Stimulated activated CD8-positive, alpha-beta memory T cell treated with anti-CD3 and anti-CD28 coated beads, Interleukin-15, amount 100 ng/mL, for 24 hours (primary cell): ENCODE measurements at places on chromosomes 2 and 18.

DNA sequence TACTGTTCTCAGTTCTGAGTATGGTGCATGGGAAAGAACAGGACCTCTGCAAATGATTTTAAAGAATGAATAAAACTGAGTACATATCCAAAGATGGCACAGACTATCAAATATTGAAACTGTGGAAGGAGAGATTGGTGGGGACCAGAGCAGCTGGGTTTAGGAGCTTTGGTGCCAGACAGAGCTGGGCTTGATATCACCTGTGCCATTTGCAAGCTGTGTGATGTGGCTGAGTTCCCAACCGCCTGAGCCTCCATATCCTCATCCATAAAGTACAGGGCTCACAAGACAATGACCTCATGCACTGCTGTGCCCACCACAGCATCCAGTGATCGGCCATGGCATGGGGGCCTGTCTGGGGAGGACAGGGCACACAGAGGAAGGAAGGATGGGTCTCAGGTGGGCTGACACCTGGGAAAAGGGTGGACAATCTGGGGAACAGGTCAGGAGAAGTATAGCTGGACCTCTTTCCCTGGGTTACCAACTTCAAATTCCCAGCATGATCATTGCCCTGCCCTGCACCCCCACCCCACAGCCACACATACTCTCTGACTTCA lies 83.9 kb upstream of the RAB6C start:
- no peak for DNase-seq

- no peak for DNase-seq
Measured at GRCh38 chr2:174350018-174350417, 15.3 kb downstream of the SP9 start.

- DNase-seq = no peak
Measured at GRCh38 chr2:172299741-172300140, 127.6 kb upstream of the ITGA6 start.

- no peak for DNase-seq
Measured at GRCh38 chr2:239120664-239121063, 272.8 kb downstream of the TWIST2 start.

DNA sequence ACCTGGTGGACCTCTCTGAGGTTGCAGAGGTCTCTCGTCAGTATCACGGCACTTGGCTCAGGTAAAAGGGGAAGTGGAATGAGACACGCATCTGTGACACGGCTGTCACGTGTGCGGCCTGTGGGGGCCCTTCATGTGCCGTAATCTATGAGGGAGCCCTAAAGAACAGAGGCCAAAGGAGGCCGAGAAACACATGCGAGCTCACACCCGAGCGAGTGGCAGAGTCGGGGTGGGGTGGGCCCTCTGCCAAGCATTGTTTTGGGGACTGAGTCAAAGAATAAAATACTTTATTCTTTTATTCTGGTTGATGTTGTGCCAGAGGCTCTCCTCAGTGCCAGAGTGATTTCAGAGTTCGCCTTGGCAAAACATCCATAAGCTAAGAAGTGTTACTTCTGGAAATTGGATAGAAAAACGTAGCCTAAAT lies 43.3 kb downstream of the PLB1 start:
- no peak for DNase-seq

DNA sequence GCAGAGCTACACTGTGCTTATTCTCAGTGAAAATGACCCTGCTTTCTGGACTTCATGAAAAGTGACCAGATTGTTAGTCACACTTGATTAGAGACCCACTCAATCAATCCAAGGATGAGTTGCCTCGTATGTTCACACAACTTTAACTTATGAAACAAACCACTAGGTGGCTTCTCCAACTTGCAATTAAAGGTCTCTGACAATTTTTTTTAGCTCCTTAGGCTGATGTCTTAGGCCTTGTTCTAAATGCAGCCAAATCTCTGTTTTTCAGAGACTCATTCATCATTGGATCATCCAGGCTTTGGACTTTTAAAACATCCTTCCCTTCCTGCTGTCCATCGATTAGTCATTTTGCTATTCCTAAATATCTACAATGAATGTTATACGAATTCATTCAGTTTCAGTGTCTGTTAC lies 63.4 kb downstream of the MREG start:
- DNase-seq = no peak

GRCh38 chr18:49055754-49056172 lies 105.0 kb upstream of the SMAD7 start:
- DNase-seq = no peak

- DNase-seq = no peak
Measured at GRCh38 chr2:7667260-7667757, 750.1 kb downstream of the RNF144A start.

GRCh38 chr2:71742953-71743601 lies 289.7 kb downstream of the DYSF start:
- no peak for DNase-seq

- DNase-seq = no peak
Measured at GRCh38 chr2:144830543-144830942, 310.6 kb upstream of the ZEB2 start.

DNA sequence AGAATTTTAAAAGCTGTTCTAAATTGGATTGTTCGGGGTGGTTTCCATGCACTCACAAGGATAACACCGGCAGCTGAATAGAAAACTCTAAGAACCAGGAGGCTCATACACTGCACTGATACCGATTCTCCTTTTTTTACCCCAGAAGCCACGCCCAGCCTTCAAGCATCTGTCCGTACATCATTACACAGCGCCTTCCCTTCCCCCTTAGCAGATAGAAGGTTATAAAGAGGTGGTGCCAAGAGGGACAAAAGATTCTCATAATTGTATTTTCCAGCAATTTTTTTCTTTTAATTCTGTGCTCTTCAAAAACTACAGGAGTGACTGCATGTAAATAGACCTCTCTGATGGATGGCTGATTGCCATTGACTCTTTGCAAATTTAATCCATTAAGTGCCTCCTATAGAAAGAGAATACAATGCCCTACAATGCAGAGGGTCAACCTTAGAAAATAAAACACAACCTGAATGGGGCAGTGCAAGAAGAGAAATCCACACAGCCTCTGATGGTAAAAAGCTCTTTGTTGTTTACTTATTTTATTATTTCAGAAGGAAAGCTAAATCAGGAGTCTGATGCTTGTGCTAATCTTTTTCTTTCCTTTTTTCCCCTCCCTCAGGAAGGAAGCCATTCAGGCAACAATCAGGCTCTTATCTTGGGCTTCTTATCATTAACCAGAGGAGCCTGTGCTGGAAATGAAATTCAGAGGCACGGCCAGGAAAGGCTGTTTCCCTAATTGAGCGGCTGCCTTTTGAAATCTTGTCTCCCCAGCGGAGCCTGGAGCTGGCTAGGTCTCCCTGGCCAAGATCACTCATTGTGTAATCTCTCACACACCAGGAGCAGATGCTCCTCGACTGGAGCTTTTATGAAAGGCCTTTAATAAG lies 198.9 kb upstream of the NABP1 start:
- no peak for DNase-seq

DNA sequence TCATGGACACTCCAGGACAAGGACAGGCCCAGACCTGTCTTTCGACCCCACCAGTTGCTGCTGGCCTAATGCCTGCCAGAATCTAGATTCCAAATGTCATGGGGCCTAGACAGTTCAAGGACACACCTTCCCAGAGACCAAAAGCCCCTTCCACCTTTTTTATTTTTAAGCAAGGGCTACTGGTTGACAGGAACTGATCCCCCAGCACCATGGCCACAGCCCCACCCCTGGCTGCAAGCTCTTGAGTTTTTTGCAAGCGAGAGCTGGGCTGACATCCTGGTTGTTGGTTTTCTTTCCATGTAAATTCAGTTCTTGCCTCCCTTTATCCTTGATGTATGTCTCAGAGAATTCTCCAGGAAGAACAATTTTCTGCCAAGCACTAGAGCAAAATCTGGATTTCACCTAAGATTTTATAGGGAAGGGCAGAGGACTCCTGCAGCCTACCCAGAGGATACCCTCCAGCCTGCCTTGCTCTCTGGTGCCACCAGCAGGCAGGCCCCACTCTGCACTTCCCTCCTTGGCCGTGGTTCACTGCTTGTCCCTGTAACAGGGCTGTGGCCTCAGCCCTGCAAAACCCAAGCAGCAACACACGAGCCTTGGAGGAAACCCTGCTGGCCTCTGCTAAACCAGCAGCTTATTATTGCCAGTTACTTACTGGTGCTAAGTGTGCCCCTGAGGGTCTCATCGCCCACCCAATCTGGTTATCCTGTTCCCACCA lies 97.7 kb downstream of the TWIST2 start:
- DNase-seq = no peak

DNA sequence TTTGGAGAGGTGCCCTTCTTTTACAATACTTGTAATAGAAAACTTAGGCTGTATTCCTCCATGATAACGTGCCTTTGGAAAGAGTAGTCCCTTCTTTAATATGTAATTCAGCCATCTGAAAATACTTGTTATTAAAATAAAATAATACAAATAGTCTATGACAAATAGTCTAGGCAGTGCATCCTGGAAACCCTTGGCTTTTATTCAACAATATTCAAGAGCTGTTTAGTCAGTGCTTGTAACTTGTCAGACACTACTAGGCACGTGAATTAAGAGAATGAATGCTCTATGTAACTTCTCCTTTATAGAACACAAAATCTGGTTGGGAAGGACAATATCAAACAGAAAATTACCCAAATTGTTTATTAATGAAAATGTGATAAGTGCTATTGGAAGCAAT lies 388.2 kb downstream of the MTX2 start:
- no peak for DNase-seq

GRCh38 chr2:127909019-127909418 lies 23.3 kb upstream of the AMMECR1L start:
- DNase-seq = no peak
